Activated gamma-delta T cell treated with anti-CD3 and anti-CD28 coated beads, Interleukin-2, amount 50 U/mL, for 16 hours (primary cell): ENCODE measurements at places on chromosomes 2 and 18.

GRCh38 chr18:13973061-13973575, 57.8 kb upstream of the MC2R start:
- no peak for DNase-seq

- DNase-seq = no peak
These were observed 30.3 kb downstream of the GCFC2 start for GRCh38 chr2:75680402-75680801.

DNA sequence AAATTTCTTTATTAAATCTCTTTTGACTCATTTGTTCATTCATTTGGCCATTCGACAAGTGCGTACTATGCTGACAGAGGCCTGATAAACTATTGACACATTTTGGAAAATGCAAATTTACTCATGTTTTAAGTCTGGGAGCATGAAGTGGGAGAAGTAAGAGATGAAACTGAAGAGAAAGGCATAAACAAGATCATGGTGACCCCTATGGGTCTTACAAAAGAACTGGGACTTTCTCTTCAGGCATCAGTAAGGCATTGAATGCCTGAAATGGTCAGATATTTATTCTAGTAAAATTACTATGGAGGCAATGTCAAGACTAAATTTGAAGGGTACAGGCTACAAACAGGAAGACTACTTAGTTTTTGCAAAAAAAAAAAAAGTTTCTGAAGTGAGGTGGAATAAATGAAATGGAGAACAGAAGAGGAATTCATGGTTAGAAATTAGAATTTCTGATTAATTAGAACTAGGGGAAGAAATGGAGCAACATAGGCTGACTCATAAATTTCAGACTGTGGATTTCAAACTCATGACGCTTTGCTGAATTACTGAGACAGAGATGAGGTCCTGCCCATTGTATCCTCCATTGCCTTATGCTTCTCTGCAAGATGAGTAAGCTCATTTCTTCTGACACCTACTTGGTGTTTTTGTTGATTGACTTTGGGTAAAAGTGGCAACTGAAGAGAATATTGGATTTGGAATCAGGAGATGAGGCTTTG, 32.7 kb downstream of the VSNL1 start:
- no peak for DNase-seq

DNA sequence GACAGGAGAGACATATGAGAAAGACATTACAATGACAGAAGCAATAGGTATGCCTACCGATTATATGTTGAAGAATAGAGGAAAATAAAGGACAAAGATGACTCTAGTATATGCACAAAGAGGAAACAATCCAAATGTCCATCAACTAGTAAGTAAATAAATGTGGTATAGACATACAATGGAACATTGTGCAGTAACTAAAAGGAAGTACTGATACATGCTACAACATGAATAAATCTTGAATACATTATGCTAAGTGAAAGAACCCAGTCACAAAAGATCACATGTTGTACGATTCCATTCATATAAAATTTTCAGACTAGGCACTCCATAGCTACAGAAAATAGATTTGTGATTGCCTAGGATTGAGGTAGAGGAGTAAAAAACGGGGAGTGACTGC, 28.5 kb upstream of the PGAP1 start:
- no peak for DNase-seq

DNA sequence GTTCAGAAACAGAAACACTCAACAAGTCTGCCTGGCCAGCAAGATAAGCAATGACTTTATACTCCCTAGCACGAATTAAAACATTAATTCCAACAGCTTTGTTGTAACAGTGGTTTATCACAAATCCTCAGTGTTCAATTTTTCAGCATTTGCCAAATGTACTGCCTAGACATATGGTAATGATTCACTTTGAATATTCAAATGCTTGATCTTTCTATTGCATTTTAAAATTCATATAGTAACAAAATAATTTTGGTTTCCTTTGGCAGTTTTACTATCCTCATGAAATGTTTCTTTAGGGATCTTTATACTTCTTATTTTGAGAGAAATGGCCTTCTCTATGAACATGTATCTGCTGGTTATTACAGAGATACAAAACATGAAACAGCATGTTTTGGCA, 851.8 kb upstream of the NXPH2 start:
- no peak for DNase-seq

- DNase-seq = no peak
These were observed 772.2 kb downstream of the TRIB2 start for GRCh38 chr2:13488965-13489364.

DNA sequence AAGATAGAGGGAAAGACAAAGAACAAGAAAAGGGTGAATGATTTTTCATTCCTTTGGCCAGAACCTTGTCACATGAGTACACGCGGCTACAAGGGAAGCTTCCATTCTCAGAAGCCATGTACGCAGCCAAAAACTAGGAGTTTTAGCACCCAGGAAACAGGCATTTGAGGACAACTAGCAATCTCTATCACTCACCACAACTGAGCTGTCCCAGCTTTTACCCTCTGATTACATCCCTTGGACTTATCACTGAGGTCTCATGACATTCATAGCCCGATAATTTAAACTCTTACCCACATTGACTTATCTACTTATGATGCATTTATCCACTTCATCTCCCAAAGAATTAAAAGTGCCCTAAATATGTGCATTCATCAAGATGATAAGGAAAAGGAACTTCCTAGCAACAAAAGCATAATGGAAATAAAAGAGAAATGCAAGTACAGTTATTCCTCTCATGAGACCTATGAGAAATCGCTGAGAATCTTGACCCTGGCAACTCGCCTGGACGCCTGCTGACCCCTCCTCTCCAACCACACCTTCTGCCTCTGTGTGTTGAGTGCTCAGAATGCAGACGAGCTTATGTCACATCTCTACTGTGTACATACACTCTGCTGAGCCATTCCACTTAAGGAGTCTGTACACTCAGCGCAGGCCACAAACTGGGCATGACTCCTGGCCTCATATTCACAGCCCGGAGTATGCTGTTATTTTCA, 28.7 kb upstream of the MFSD6 start:
- DNase-seq = no peak

DNA sequence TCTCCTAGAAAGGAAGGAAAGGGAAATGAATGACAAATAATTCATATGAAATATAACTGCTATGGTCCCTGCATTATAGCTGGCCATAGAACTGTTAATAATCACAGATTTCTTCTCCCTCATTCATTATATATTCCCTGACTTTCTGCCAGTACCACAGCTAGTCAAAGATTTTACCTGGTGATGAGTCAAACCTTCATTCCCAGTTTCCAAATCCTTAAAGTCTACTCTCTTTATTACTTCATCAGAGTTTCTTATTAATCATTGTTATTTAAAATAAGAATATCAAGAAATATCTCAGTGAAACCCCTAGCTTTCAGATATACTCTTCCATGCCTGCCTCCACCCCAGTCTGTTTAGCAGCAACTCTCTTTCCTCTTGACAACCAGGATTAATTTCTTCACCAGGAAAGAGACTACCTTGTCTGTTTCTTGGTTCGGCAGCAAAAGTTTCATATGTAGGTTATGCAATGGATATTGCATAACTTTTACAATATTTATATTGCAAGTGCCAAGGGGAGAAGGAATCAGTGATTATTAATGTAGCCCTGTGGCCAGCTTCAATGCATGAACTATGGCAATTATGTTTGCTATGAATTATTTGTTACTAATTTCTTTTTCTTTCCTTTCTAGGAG, 533.8 kb downstream of the FBXO15 start:
- no peak for DNase-seq

GRCh38 chr2:181500201-181500600, 43.0 kb downstream of the ITGA4 start:
- DNase-seq = no peak

- no peak for DNase-seq
These were observed 417.5 kb downstream of the ZEB2 start for GRCh38 chr2:144102386-144102785.

DNA sequence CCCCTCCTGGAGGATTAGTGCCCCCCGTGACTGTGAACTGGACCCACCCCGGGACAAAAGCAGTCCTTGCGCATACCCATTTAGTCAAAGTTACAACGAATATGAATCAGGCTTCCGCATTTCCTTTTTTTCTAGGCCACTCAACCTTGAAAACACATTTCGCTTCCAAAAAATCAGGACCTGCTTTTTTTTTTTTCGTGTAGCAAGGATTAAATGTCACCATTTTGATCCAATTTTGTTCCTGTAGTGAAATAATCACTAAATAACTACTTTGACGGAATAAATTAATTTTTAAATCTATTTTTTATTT, 464 bp upstream of the FTCDNL1 start:
- DNase-seq = no peak

- DNase-seq = no peak
These were observed 1.9 kb downstream of the GPR55 start for GRCh38 chr2:230922951-230923717.

DNA sequence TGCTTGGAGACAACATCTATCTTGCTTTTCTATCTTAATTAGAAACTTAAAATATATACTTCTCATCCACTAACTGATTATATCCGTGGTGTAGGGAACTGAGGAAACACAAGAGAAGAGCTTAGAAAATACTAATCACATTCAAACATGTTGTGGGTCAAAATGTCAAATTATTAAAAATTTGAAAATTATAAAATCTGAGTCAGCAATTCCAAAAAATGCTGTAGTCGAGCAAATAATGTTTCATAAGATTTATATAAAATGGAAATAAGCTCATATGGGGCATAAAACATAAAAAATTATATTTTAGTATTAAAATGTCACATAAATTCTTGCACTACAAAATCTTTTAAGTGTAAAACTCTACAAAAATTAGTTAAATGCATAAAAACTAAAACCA, 29.2 kb downstream of the SF3B1 start:
- DNase-seq = no peak

- DNase-seq = no peak
These were observed 134.9 kb downstream of the PTH2R start for GRCh38 chr2:208541461-208541988.

GRCh38 chr18:65073060-65073550, 677.7 kb upstream of the CDH7 start:
- no peak for DNase-seq

DNA sequence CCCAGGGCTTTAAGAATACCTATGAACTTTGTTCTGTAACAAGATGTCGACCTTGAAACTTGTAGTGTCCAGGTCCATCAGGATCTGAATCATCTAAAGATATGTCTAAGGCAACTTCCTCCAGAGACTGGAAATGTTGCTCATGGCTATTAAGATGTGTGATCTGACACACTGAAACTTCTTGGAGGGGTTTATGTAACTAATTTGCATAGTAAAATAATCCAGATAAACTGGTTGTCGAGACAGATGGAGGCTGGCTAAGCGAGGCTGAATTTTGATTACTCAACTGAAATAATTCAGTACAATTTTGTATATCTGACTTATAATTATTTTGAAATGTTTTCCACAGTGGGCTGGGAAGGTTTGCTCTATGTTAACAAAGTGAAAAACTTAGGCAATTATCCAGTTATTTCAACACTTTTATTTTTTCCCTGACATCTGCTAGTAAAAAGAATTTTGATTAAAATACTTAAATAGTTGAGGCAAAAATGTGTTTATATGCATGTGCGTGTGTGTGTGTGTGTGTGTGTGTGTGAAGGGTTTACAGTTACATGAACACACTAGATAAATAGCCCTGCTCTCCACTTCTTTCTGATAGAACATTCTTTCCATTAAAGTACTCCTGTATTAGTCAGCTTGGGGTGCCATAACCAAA, 11.4 kb upstream of the MAP3K20 start:
- no peak for DNase-seq

GRCh38 chr18:10822456-10822855, 296.6 kb downstream of the NAPG start:
- no peak for DNase-seq

DNA sequence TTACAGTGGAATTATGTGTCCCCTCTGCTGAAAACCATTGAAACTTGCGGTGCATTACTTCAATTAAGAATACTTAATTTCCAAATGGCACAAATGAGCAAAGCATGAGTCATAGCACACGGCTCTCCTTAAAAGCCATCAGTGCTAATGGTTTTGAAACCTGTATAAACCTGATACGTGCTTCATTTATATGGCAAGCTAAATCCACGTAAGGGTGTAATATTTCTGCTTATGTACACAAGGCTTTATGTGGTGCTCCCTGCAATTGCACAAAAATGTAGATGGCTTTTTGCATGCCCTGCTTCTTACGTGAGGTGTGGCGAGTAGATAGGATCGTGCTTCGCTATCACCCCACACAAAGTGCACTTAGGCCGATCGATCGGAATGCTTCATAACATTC, 840.9 kb downstream of the GALR1 start:
- DNase-seq = no peak

- DNase-seq = no peak
These were observed 118.8 kb upstream of the RBBP8 start for GRCh38 chr18:22814329-22814703.

- DNase-seq = no peak
These were observed 182.7 kb downstream of the ANAPC1 start for GRCh38 chr2:111701266-111701665.

- DNase-seq = no peak
These were observed 65.7 kb downstream of the LRRTM1 start for GRCh38 chr2:80238692-80239469.

GRCh38 chr2:232238108-232238507, 140.4 kb upstream of the ALPP start:
- no peak for DNase-seq

DNA sequence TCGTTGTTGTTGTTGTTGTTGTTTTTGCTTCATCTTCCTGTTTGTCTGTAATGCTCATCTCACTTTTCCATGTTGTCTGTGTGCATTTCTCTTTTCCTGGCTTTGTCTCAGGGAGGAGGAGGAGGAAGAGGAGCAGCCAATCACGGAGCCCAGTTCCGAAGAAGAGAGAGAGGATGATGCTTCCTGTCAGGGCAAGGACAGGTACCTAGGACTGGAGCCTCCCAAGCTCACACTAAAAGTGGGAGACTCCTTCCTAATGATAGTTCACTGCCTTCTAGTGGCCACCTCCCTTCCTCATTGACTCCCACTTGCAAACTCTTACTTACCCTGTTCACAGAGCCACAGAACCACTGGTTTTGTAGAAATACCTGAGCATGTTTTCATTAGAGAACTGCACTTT, 179.6 kb downstream of the TPGS2 start:
- DNase-seq = no peak

- DNase-seq = no peak
These were observed 18.9 kb upstream of the FAHD2A start for GRCh38 chr2:95383635-95384027.
